ENCODE measurements at places on chromosomes 5 and 9. TPM values are rescaled to one million over a fixed set of nuclear protein-coding genes. Genes with fewer than 3 reads are reported as not detected.

- H3K27ac ChIP-seq, result no peak overlapping the region
- DNase-seq, result no peak
- H3K27me3 ChIP-seq, result no peaks in the 10 kb centered on the region
- no peak overlapping the region for H3K4me3 ChIP-seq
- H3K36me3 ChIP-seq, result no peaks in the 10 kb centered on the region
These were observed 67.4 kb upstream of the ADAMTS19 start for GRCh38 chr5:129392681-129393080.

- no peaks in the 10 kb centered on the region for H3K27me3 ChIP-seq
- no peak overlapping the region for H3K27ac ChIP-seq
- peak; percentile 31 for DNase-seq
- H3K4me3 ChIP-seq, result no peak overlapping the region
- H3K4me1 ChIP-seq, result no peaks in the 10 kb centered on the region
- H3K36me3 ChIP-seq, result no peaks in the 10 kb centered on the region
These were observed 42.9 kb downstream of the LAMC3 start for GRCh38 chr9:131051592-131052517.

DNA sequence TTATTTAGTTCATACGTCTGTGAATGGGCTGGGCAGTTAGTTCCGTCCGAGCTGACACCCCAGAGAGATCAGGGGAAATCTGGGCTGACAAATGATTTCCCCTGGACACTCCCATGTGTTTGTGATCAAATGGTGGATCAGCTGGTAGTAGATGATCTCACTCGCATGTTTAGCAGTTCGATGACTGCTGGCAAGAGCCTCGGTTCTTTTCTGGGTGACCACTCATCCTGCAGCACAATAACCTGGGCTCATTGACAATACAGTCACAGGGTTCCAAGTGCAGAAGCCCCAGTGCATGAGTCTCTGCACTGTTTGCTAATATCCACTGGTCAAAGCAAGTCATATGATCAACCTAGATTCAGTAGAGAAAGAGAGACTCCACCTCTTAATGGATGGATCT is 155.9 kb downstream of the NR2F1-AS1 start:
- no peaks in the 10 kb centered on the region for H3K36me3 ChIP-seq
- peaks cover 5% of the 10 kb centered on the region for H3K4me1 ChIP-seq
- DNase-seq, result no peak

- H3K4me1 ChIP-seq, result no peaks in the 10 kb centered on the region
- H3K36me3 ChIP-seq, result no peaks in the 10 kb centered on the region
- H3K27me3 ChIP-seq, result no peaks in the 10 kb centered on the region
- H3K27ac ChIP-seq, result no peak overlapping the region
These were observed 168.5 kb downstream of the RAB3C start for GRCh38 chr5:58751222-58751837.

DNA sequence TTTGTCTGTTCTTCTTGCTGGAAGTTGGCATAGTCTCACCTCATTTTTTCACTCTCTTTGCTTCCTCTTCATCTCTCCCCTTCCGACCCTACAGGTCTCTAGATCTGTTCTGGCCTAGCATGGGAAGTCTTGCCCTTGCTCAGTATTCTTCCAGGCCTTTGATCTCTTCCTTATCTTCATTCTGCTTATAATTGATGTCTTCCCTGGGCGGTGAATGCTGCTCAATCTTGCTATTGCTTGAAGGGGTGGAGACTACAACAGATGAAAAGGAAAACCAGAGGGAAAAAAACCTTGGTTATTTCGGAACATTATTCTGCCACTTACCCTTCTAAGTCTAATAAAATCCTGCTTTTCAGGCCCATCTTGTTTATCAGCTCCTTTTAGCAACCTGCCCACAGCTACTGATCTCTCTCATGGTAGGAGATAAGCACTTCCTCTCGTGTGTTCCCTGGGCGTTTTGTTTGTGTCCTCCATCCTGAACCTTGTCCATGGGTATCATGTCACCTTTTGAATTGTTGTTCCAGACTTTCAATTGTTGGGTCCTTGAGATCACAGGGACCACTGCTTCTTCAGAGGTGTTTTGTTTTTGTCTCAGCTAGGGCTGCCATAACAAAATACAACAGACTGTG is 375.6 kb downstream of the ADGRV1 start:
- H3K4me1 ChIP-seq, result no peaks in the 10 kb centered on the region
- H3K36me3 ChIP-seq, result no peaks in the 10 kb centered on the region
- DNase-seq, result no peak
- no peaks in the 10 kb centered on the region for H3K27me3 ChIP-seq
- no peak overlapping the region for H3K4me3 ChIP-seq

Gene SPINK7
- 1.8 TPM for polyA plus RNA-seq

Gene ADGRD2
- not detected for polyA plus RNA-seq

- no peaks in the 10 kb centered on the region for H3K27me3 ChIP-seq
- no peak overlapping the region for H3K27ac ChIP-seq
- DNase-seq, result no peak
- no peak overlapping the region for H3K4me3 ChIP-seq
- H3K4me1 ChIP-seq, result no peaks in the 10 kb centered on the region
These were observed 95.3 kb downstream of the TTLL11 start for GRCh38 chr9:121997791-121998190.

Gene IL31RA
- not detected for polyA plus RNA-seq

GRCh38 chr5:9519537-9519936 is 26.3 kb downstream of the SEMA5A start:
- peak overlapping the region; percentile 59 for H3K27ac ChIP-seq
- no peaks in the 10 kb centered on the region for H3K27me3 ChIP-seq
- no peak overlapping the region for H3K4me3 ChIP-seq
- H3K36me3 ChIP-seq, result no peaks in the 10 kb centered on the region

DNA sequence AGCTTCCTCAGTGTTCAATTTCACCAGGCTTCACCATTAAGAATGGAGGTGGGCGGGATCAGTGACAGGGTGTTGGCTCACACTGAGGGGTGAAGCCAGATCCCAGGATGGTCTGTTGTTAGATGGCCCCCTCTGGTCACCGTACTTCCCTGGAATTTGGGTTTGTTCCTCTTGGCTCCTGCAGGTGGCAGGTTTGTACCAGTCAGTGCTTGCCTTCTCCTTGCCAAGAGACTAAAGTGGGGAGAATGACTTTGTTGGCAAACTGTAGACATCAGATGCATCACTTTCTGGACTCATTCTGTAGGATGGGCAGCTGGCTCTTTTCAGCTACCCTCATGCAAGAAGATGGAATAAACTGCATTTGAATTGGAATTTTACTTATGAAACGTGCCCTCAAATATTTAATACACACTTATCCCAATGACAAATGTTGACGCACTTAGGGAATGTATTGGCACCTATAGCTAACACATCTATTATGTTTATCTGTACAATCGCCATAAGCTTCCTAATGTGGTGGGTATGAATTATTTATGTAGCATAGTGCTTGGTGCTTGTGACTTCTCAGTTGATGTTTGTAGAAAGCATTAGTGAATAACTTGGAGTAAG is 31.4 kb upstream of the ANKRD55 start:
- H3K4me1 ChIP-seq, result no peaks in the 10 kb centered on the region
- H3K36me3 ChIP-seq, result no peaks in the 10 kb centered on the region

DNA sequence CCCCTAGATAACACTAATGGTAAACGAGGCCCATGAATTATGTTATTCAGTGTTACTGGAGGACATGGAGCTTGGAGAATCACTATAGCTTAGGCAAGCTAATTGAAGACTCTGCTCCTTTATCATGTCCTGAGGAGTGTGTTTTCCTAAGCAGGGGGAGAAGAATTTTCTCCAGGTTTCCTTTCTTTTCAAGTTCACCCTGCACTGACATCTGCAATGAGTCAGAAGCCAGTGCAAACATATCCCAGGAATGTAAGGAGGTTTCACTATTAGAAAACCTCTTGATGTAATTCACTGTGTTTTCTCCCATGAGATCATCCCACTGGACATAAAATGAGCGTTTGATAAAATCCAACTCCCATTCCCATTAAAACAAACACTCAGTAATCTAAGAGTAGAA is 75.6 kb downstream of the DMRT2 start:
- H3K27ac ChIP-seq, result no peak overlapping the region
- no peak for DNase-seq
- H3K27me3 ChIP-seq, result no peaks in the 10 kb centered on the region
- H3K4me3 ChIP-seq, result no peak overlapping the region
- no peaks in the 10 kb centered on the region for H3K36me3 ChIP-seq

Gene GPR150
- 0.19 TPM for polyA plus RNA-seq

DNA sequence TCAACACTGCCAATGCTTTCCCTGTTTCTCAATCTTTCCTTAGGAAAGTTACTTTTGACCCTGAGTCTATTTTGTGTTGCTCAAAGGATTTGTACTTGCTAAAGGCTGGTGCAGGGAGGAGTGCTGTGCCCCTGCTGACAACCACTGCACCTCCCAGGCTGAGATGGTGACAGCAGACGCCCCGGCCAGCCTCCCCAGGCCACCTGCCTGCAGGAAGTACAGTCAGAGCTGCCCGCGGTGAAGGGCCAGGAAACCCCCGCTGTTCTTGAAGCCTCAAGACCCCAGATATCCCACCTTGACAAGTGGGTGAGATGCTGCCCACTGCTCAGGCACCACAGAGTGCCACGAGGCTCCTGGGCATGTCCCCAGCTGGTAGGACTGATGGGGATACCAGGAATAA is 44.2 kb upstream of the CKMT2 start:
- H3K4me3 ChIP-seq, result no peak overlapping the region
- no peak overlapping the region for H3K27ac ChIP-seq
- H3K27me3 ChIP-seq, result no peaks in the 10 kb centered on the region
- no peaks in the 10 kb centered on the region for H3K4me1 ChIP-seq
- no peak for DNase-seq
- H3K36me3 ChIP-seq, result no peaks in the 10 kb centered on the region

All from kidney (tissue), 22 donors.